ENCODE measurements at places on chromosomes 1 and 21.

DNA sequence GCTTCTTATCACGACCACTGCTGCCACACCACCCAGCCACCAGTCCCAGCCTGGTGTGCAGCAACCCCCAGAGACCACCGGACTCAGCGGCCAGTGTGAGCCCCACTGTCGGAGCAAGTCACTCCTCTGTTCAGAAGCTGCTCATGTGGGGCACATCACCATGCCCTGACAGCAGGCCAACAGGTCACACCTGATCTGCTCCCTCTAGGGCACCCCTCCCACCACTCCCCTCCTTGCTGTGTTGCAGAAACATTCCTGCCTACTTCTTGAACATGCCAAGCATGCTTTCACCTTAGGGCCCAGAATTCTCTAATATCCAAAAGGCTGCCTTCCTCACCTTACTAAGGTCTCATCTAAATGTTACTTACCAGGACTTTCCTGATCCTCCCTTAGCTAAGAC is 146.5 kb downstream of the SLC45A1 start:
- DNase-seq, result no peak

DNA sequence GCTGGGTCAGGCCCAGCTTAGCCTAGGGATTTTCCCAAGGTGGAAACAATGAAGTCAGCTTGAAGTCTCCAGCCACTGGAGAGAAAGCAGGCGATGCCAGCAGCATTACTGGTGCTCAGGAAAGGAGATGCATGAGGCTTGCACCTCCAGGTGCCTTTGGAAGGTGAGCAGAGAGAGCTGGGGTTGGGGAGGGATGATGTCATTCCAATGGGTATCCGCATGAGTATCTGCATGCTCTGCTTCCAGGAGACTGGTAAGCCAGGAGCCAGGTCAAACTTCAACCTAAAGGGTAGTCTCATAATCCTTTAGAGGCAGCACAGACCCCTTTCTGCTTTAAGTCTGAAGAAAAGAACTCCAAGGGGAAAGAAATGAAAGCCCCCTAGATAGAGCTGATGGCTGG is 68.8 kb downstream of the KDM1A start:
- DNase-seq, result no peak

- DNase-seq, result no peak
These were observed 50.3 kb upstream of the MAGI3 start for GRCh38 chr1:113340038-113340437.

DNA sequence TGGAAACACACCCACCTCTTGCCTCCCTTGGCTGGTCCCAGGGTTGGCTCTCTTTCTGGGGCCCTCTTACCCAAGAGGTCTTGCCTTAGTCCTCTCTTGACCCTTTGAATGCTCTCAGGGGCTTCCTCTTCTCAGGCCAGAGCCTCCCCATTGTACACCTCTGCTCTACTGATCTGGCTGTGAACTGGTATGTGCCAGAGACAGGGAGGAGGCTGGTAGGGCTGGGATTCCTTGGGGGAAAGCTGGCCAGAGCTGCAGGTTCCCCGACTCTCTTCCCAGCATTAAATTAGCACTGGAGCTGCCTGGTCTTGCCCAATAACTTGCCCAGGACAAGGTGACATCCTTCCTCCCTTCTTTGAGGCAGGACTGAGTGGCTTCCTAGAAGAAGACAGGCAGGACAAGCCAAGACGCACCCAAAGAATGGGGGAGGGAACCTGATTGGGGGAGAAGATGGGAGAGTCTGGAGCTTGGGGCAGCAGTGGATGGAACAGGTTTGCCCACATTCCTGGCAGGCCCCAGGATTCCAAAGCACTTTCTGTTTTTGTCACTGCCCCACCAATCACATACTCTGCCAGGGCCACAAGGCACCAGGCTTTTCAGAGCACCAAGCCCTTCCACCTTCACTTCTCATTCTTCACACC is 37.2 kb upstream of the CITED4 start:
- no peak for DNase-seq

DNA sequence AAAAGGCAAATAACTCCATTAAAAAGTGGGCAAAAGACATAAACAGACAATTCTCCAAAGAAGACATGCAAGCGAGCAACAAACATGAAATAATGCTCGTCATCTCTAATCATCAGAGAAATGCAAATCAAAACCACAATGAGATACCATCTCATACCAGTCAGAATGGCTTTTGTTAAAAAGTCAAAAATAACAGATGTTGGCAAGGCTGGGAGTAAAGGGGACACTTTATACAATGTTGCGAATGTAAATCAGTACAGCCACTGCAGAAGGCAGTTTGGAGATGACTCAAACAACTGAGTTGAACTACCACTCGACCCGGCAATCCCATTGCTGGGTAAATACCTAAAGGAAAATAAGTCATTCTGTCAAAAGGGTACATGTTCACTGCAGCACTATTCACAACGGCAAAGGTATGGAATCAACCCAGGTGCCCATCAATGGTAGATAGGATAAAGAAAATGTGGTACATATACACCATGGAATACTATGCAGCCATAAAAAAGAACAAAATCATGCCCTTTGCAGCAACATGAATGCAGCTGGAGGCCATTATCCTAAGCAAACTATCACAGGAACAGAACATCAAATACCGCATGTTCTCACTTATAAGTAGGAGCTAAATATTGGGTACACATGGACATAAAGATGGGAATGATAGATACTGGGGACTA is 25.9 kb downstream of the TSPAN2 start:
- no peak for DNase-seq

- no peak for DNase-seq
These were observed 103.8 kb downstream of the ADSS2 start for GRCh38 chr1:244347942-244348341.

- no peak for DNase-seq
These were observed 127.2 kb downstream of the MACF1 start for GRCh38 chr1:39331647-39332046.

GRCh38 chr1:222464841-222465210 is 83.1 kb downstream of the HHIPL2 start:
- DNase-seq, result peak; percentile 50

DNA sequence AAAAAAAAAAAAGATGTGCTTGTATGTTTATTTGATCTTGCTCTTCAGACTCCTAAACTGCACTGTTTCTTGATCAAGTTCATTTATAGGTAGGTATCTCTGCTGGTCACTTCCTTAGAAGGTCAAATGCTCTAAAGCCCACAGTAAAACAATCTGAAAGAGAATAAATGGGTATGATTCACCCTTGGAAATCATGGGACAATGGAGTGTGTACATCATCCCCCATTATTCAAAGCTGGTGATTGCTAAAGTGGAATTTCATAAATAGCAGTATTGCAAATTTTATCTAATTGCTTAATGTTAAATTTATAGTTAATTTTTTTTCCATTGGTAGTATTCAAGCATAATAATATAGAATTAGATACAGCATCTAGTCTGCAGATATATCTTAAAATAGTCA is 53.4 kb downstream of the MIER1 start:
- no peak for DNase-seq

- no peak for DNase-seq
These were observed 42.7 kb upstream of the RGS2 start for GRCh38 chr1:192766009-192766625.

DNA sequence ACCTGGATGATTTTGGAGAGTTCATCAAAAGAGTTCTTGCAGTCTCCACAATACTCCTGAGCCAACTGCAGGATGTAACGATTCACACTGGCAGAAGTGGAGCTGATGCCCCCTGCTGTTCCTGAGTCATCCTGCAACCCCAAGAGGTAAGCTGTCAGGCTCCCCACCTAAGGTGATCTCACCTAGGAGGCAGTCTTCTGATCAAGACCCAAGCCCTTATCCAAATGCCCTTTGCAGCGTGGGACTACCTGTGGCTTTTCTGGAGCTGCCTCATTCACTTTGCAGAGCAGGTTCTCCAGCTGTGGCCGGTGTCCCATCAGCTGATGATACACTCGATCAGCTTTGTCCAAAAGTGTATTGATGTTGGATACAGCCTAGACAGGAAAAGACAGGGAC is 96.4 kb downstream of the UBR4 start:
- no peak for DNase-seq

DNA sequence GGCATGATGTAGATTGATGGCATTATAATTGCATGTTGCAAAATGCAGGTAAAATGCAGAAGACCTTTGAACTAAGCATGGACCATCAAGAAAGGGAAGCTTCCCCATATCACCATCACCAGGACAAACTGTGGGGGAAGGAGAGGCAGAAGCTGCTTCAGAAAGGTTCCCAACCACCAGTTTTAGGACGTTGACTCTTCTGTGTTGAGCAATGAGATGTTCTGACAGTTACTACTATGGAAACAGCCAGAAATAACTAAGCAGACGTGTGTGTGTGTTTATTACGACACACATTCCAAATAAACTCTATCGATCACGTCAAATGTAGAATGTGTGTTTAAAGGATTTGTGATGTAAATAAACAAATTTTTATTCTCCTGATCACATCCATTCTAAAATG is 110.2 kb upstream of the PLD5 start:
- no peak for DNase-seq

DNA sequence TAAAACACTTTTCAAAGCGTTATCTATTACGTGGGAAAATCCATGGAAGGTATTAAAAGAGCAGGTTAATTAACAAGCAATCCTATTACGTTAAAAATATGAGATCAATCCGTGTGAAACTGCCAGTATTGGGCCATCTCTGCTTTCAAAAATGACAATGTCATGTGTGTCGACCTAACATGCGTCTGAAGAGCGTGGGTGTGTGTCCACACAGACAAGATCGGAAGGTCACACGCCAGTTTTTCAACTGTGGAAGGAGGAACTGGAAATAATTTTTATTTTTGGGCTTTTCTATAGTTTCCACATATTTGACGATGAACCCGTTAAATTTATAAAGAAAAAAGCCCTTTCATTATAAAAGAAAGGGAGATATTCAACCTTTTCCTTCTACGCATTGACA is 17.6 kb upstream of the ALDH4A1 start:
- no peak for DNase-seq

GRCh38 chr1:52659356-52659755 is 26.4 kb downstream of the SHISAL2A start:
- DNase-seq, result no peak

DNA sequence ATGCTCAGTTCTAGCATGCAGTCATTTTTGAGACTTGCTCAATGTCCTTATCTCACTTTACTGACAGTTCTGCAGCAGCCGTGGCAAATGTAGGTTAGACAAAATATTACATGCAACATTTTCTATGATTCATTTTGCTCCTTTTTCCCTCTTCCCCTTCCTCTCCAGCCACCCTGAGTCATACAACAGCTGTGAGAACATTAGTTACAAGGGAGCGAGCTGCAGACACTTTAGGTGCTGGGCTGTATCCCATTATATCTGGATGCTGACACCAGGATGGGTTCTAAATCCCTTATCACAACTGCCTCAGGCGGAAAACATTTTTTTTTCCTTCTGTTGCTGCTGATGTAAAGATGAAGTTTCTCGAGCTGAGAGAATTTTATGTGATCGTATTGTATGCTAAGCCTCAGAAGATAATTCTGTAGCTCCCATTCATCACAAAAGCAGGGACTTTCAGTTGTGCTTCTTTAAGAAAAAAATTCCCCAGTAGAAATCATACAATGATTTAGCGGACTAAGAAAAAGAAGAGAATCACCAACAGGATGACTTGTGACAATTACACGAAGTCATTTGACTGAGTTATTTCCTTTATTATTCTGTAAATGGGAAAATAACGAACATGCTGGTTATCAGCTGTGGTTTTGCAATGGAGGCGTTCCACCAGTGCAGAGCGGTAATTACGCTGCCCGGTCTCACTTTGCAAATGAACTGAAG is 345.0 kb downstream of the DISC1 start:
- DNase-seq, result peak; percentile 31

- DNase-seq, result no peak
These were observed 19.5 kb downstream of the ST7L start for GRCh38 chr1:112599477-112599876.

DNA sequence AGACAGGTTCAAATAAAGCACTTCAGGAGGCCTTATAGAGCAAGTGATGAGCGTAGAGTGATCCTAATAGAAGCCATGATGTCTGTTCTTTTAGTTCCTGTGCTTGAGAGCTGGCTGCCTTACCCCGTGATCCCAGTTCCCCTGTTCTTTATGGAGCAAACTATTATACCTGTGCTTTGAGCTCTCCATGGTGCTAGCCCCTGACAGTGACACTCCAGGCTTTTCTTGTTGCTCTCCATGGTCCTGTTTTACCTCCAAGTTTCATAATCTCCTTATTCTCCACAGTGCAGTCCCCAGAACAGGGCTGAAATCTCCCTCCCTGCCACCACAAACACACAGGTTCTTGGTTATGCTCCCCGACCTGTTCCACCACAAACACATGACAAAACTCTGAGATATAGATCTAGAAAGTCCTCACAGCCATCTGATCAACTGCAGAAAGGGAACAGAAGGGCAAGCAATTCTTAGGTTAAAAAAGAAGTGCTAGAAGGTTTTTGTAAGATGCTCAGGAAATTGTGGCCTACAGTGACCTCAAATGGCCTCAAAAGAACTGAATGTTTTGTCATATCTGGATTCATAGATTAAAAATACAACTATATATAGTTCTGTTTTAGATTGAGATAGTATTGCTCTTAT is 6.0 kb downstream of the CADM3 start:
- DNase-seq, result peak; percentile 25

DNA sequence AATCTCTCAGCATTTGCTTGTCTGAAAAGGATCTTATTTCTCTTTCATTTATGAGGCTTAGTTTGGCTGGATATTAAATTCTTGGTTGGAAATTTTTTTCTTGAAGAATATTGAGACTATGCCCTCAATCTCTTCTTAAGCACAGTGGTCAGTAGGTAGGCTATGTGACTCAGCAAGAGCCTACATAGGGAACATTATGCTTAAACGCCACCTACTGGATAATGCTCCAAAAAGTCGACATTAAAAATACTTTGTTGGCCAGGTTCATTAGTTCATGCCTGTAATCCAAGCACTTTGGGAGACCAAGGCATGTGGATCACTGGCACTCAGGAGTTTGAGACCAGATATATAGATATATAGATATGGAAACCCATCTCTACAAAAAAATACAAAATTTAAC is 678.0 kb upstream of the USP24 start:
- DNase-seq, result no peak

GRCh38 chr1:49251019-49251784 is 474.5 kb upstream of the BEND5 start:
- no peak for DNase-seq

- DNase-seq, result no peak
These were observed at the start of gene SLAMF6 for GRCh38 chr1:160522622-160523345. Gene SLAMF6 (minus strand): TSS chr1:160523255. CDS start chr1:160523192, 63 bp downstream.

- no peak for DNase-seq
These were observed 26.8 kb upstream of the RNF19B start for GRCh38 chr1:32991386-32991785.

GRCh38 chr1:161096530-161096929 is 1.6 kb upstream of the KLHDC9 start:
- DNase-seq, result no peak

DNA sequence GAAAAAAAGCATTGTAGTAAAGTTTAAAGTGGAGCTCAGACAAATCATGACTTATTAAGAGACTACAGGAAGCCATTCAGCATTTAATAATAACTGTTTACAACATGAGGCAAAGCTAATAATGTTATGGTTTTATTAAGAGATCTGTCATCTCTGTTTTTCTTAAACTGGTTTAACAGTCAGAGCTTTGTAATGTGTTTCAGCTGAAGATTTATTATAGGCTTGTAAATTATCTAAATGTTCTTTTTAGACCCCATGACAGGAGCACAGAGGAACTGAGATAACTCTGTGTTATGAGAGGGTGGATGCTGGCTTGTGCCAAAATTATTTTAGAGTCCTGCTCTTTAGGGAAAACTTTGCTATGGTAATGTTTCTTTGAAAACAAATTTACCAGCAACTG is 38.0 kb upstream of the RWDD3 start:
- DNase-seq, result no peak

All from fibroblast of skin of left biceps (primary cell).